ENCODE measurements at places on chromosomes 5 and 9.

GRCh38 chr9:131048332-131048731, 39.4 kb downstream of the LAMC3 start:
- no peak for DNase-seq

DNA sequence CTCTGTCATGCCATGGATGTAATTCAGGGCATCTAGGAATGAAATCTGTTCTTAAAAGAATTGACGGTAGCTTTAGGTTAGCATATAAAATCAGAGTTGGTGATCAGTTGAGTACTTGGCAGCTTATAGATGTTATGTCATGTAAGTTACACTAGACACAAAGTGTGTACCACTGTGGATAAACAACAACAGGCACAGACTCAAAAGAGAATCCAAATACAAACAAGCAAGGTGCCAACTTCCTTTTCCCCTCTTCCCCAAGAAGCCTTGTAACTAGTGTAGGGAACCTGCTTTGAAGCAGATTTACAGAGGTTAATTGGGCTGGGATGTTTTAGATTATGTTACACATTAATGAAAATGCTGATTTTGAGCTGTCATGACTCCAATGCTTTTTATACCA, 167.2 kb downstream of the PBX3 start:
- no peak for DNase-seq

DNA sequence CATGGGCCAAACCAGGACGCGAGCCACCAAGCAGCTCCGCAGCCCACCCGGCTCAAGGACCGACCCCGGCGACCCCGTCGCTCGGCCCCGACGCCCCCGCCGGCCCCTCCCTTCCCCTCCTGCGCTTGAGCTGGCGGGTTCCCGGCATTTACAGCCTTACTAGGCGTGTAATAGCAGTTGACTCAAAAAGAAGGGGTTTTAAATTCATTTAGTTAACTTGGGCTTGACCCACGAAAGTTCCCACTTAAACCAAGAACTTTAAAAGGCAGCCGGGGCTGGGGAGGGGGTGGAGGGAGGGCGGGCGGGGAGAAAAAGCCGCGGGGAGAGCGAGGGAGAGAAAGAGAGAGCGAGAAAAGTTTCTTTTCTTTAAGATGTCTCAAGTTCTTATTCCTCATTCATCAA, 636 bp downstream of the PRDM12 start:
- DNase-seq: no peak

- no peak for DNase-seq
Measured at GRCh38 chr5:91910247-91910646, 527.1 kb upstream of the ARRDC3 start.

- no peak for DNase-seq
Measured at GRCh38 chr9:129005336-129005997, 22.7 kb downstream of the SH3GLB2 start.

DNA sequence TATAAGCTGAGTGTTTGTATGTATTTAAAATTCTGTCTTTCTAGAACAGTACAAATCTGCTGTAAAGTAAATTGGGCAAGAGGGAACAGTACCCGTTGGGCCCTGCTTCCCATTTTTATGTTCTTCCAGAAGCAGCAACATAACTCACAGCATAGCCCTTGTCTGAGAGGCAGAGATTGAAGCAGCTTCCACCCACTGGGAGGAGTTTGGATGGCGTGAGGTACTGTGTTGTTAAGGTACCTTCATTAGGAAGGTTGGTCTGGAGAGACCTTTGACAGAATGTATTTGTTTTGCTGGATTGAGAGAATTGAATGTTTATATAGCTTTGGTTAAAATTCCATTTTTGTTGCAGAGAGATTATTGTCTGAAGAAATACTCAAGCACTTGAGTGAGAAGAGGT, 24.8 kb downstream of the RAI14 start:
- DNase-seq: no peak

GRCh38 chr5:110917161-110917875, 154.2 kb upstream of the TSLP start:
- DNase-seq: no peak

DNA sequence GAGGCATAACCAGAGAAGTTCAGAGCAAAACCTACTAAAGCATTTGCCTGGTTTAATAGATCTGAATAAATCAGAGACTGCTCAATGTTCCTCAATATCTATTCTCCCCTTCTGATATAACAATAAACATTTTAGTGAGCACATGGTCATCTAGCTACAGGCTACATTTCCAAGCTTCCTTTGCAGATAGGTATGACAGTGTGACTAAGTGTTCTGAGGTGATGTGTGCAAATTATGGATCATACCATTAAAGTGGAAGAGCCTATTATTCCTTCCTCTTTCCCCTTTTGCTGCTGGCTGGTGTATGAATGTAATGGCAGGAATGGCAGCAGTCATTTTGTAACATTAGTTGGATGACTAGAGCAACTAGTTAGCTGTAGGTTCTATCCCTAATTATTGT, 285.8 kb upstream of the RASA1 start:
- no peak for DNase-seq

All from NCI-H748 treated with DMSO at 0.1 percent for 48 hours (cell line).